Lower lobe of right lung (tissue), 2 donors: ENCODE measurements at places on chromosomes 1 and 21. TPM values are rescaled to one million over a fixed set of nuclear protein-coding genes. Genes with fewer than 3 reads are reported as not detected.

Gene PODN
- 64.0 TPM for total RNA-seq

Gene HPDL
- not detected for total RNA-seq

Gene OR2T5
- total RNA-seq = not detected

Gene ITLN1
- 2.7 TPM for total RNA-seq

Gene UTS2
- not detected for total RNA-seq
